Motor neuron (in vitro differentiated cells): ENCODE measurements at places on chromosomes 16 and 17. TPM values are rescaled to one million over a fixed set of nuclear protein-coding genes. Genes with fewer than 3 reads are reported as not detected.

UTS2R gene
- total RNA-seq: 0.13 and 0.18 TPM in 2 replicates

SMIM22 gene
- 0.71 TPM in 1 of 2 replicates, not detected in the other for total RNA-seq

CIITA gene
- total RNA-seq: 0.43 and 1.3 TPM in 2 replicates

SPATA32 gene
- 0.38 TPM in 1 of 2 replicates, not detected in the other for total RNA-seq

ALDOC gene
- total RNA-seq: 15.3 and 16.9 TPM in 2 replicates

DNA sequence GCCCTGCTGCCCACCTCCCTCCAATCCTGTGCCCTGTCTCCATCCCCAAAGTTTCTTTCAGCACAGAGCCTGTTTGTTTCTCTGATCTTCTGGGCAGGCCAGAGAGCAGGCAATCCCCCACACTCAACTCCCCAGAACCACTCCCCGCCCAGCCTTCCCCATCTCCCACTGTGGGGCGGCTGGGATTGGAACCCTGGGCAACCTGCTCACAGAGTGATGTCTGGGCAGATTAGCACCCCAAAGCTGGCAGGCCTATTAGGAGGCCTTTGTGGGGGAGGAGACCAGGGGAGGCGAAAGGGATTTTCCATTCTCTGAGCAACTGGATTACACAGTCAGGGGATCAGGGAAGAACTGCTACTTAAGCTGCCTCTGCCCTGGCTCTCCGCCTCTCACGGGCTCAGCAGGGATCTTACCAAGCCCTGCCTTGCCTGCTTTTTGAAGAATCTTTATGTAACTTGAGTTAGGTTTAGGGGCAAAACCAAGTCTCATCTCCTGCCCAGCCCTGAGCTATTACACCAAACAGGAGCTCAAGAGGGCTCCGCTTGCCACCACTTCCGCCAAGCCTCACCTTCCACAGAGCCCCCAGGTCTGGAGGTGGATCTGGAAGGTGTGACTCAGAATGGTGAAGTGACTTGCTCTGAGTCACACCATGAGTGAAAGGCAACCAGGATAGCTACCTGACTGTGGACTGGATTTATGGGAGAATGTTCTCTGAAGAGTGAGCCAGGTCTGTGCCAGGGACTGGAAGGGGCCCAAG, 16.0 kb upstream of the LHX1 start:
- ATAC-seq: peak; percentile 52

- no peak for ATAC-seq
Observed at GRCh38 chr17:9138161-9138717, 116.9 kb downstream of the NTN1 start.

- ATAC-seq: no peak
Observed at GRCh38 chr17:76440751-76441362, 12.1 kb downstream of the UBE2O start.

DNA sequence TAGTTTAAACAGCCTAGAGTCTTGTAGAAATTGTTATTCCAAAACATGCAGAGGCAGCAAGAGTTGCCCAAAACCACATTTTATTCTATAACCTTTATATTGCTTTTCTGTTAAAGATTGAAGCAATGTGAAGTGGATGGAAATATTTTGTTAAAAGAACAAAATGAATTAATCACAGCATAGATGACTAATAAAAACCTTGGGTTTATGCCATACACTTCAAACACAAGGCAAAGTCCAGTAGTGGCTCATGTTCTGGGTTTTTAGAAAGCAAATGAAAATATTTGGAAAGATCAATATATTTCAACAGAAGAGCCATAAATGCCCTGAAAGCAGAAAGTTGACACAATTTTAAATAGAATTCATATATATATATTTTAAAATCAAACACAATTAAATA, 36.7 kb upstream of the ULK2 start:
- ATAC-seq: no peak

DNA sequence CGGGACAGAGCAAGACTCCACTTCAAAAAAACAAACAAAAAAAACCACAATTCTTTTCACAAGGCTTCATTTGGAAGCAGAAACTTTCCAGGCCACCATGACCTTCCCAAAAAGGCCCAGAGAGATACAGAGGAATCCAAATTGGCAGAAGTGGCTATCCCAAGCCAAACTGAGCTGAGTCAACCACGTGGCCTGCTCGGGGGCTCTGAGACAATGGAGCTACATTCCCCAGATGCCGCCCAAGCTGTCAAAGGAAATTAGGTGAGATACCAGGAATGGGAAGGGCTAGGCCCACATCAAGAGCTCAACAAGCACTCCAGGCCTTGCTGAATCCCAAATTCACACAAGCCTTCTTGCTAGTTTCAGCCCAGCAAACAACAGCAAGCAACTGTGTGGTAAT, 5.7 kb upstream of the EXOSC6 start:
- ATAC-seq: no peak

GRCh38 chr17:76370261-76370993, 14.0 kb upstream of the SPHK1 start:
- ATAC-seq: peak; percentile 89

GRCh38 chr16:24609740-24610415, 70.5 kb downstream of the RBBP6 start:
- ATAC-seq: peak; percentile 90

- ATAC-seq: peak; percentile 65
Observed at GRCh38 chr17:5249615-5250014, 15.0 kb upstream of the SCIMP start.

DNA sequence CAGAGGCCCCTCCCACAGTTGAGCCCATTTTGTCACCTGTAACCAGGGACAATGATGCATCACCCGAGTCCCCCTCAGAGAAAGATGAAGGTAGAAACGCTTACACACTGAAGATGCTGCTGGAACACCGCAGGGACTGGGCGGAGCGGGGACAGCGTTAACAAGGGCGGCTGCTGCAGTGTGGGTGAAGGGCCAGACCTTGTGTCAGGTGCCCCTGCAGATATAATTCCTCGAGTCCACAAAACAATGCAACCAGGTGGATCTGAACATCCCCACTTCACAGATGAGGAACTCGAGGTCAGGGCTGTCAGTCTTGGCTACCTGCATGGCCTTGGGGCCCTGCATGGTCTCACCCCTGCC, 6.3 kb upstream of the MAPK7 start:
- no peak for ATAC-seq
